ENCODE measurements at places on chromosomes 2 and 18.

GRCh38 chr2:9169349-9170107 lies 37.1 kb upstream of the ASAP2 start:
- no peak for DNase-seq

DNA sequence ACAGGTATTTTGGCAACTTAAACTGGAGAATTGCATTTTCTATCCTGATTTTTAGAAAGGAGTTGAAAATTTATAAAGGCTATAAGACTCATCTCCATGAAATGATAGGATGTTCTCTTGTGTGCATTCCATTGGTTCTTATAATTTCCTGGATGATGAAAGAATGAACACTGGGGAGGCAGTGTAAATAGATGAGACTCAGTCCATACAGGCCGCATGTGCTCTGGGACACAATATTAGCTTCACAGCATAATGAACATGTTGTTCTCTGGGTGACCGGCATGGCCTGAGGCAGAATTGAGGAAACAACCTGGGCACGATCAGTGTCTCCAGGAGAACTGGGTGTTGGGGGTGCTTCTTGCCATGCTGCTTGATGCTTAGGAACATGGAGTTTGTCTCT lies 38.8 kb downstream of the AOX1 start:
- DNase-seq, result peak; percentile 63

DNA sequence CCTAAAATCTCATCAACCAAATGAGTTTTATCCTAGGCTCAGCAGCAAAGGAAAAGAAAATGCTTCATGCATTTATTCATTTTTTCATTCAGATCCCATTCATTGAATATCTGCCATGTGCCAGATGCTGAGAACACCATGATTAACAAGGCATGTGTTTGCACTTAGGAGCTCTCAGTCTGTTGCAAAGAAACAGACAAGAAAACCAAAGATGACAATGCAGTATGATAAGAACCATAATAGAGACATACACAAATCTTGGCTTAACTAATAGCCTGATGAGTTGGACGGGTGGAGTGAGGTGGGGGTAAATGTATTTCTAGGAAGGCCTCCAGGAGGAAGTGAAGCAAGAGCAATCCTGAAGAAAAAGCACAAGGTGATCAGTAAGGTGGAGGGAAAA lies 177.8 kb upstream of the SCN7A start:
- no peak for DNase-seq

GRCh38 chr2:204184226-204184625 lies 247.7 kb downstream of the ICOS start:
- no peak for DNase-seq

DNA sequence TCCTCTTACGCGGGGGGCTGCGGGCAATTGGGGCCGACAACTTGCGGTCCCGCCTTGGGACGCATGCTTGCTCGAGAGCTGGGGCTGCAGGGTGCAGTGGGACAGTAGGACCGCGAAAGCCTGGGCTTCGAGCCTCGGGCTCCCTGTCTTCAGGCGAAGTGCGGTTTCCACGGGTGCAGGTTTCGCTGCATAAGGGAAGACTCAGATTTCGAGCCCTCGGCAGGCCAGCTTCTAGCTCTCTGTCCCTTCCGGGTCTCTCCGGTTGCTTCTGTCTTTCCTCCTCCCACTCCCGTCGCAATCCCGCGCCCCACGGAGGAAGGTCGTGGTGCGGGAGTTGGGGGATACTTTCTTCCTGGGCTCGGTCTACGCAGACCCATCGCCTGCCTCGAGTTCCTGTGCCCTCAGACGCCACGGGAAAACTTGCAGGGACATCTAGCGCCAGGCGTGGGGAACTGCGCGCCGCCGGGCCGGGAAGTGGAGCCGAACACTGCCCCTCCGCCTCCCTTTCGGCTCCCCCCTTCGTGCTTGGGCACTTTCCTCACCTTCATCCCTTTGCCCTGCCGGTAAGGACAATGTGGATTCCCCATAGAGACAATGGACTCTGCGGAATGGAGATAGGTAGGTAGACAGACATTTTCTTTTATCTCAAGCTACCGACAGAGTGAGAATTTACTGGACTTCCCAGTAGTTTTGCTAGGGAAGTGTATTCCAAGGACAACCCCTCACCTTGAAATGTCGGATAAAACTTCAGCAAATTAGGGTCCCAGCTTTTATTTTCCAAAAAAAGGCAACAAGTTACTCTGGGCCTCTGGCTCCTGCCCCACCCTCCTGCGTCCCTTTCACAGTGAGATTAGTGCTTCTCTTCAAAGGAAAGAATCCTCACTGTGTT lies 4.2 kb upstream of the HOXD13 start:
- DNase-seq, result no peak

DNA sequence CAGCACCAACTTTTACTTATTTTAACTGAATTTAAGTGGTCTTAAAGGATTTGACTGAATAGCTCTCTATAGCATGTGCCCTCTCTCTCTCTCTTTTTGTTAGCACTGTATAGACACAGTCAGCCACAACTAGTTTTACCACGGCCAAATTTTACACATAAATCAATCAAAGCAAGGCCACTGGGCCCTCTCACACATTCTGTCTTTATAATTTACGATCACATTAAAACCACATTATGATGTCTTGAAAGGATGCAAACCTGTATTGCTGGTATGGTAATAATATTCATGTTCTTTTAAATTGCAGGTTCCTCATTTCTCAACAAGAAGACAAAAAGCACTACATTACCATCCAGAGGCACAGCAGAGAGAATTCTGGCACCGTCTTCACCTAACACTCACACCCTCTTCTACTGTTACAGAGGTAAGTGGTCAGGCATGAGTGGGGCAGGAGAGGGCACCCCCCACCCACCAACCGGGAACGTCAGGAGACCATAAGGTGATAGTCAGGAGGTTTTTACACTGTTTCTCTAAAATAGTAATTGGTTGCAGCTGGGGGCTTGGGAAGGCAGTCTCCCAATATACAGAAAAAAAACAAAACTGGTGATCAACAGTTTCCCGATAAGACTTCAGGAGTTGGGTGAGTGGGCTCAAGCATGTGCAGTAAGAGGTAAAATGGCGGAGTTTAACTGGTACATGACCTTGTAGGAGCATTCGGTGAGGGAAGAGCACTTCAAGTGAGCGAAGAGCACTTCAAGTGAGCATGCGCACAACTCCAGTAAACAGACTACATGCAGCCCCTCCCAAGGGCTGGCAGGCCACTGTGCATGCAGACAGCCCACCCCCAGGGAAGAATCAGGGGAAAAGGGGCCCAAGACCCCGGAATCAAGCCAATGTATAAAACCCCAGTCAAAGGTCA lies 296.7 kb downstream of the PIEZO2 start:
- no peak for DNase-seq

- DNase-seq, result no peak
Observed at GRCh38 chr2:200336980-200337615, 30.6 kb downstream of the SPATS2L start.

GRCh38 chr18:53682796-53683195 lies 541.7 kb downstream of the MBD2 start:
- no peak for DNase-seq

DNA sequence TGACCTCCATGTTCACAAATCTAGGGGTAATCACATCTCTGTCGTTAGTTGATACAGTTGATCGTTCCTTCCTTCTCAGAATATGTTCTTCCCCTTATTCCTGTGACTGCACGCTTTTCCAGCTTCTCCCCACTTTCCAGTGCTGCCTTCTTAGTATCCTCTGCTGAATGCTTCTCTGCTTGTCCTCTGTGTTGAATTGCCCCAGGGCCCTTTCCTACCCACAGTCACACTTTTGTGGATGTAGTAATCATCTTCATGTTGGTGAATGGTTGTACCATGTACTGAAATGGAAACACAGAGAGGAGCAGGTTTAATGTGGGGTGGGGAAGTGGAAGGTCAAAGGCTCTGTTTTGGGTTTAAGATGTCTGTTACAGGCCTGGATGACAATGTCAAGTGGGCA lies 47.2 kb downstream of the EML6 start:
- DNase-seq, result no peak

DNA sequence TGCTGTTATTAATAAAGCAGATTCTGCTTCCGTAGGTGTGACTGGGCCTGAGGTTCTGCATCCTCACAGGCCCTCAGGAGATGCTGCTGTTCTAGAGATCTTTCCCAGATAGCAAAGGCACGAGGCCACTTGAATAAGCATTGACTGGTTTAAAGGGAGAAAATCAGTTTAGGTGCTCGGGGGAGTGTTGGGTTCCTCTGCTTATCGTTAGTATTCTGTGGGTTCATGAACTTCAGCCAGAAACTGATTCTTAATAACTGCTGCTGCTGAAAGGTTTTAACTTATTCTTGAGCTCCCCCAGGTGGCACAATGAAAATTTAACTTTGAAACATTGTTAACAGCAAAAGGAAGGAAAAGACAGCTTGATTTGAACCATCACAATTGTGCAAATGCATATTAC lies 56.9 kb downstream of the ITGA6 start:
- no peak for DNase-seq

GRCh38 chr2:47221039-47221438 lies 65.9 kb upstream of the STPG4 start:
- no peak for DNase-seq

GRCh38 chr2:69733342-69734034 lies 8.4 kb upstream of the ANXA4 start:
- no peak for DNase-seq

DNA sequence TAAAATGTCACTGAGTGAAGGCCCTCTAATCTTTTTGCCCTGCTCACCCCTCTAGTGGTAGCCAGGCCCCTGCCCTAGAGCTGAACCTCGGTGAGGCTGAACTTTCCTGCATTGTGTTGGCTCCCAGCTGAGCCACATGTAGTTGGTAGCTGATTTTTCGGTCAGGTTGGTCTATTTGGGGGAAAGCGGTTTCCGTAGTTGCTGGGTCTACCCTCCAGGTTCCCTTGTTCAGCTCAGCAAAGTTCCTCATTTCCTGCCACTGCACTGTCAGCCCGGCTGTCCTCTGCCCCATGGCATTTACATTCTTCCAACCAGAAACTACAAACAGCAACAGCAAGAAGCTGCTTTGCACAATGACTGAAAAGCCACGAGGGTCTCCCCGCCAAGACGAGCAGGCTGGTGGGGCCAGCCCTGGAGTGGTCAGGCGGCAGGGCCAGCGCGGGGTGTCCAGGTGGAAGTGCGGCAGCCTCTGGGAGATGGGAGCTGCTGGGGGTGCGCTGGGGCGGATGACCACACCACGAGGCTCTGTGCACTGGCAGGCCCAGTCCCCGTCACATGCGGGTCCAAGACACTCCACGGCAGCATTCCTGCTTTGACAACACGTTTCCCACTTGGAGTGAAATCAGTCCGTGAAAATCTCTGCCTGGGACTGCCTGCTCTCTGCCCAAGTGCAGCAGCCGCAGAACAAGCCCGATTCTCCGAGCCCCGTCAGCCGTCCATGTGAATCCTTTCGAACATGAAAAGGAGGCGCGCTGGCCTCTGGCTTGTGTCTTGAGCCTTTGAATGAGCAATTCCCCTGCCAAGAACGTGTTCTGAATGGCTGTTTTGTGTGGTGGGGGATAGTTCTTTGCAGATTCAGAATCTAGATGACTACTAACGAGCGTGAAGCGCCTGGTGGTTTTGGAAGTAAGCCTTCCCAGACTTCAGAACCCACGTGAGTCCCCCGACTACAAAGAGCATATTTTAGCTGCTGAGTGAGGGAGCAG lies 159.4 kb downstream of the ASB1 start:
- no peak for DNase-seq

- no peak for DNase-seq
Observed at GRCh38 chr2:238142382-238143205, 4.1 kb downstream of the KLHL30 start.

GRCh38 chr18:46406539-46406932 lies 250.5 kb downstream of the LOXHD1 start:
- no peak for DNase-seq

GRCh38 chr2:25618676-25619075 lies 54.7 kb downstream of the DTNB start:
- peak; percentile 19 for DNase-seq

GRCh38 chr2:120421830-120422175 lies 75.9 kb downstream of the INHBB start:
- DNase-seq, result no peak

- peak; percentile 46 for DNase-seq
Observed at GRCh38 chr2:38528008-38528442, 74.7 kb downstream of the HNRNPLL start.

- no peak for DNase-seq
Observed at GRCh38 chr18:2569338-2570207, 1.7 kb downstream of the METTL4 start.

DNA sequence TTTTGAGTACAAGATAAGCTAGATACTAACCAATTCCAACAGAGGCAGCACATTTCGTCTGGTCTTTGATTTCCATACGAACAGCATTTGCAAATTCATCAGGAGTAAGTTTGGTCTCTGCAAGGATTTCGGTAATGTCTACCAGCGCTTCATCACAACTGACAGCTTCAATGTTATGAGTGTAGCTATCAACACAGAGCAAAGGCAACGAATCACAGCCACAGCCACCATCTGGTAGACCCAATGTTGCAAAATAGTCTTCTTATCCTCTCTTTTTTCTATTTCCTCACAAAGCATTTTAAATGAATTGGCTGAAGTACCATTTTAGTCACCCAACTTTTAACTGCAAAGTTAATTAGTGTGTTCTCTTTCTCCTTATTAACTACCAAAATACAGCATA lies 68.3 kb downstream of the REV1 start:
- peak; percentile 57 for DNase-seq

GRCh38 chr2:229715895-229716507 lies 1.6 kb upstream of the DNER start:
- DNase-seq, result no peak

GRCh38 chr2:101821059-101821805 lies 123.7 kb downstream of the MAP4K4 start:
- no peak for DNase-seq

- DNase-seq, result peak; percentile 86
Observed at GRCh38 chr2:42342061-42342794, 18.8 kb downstream of the COX7A2L start.

- DNase-seq, result peak; percentile 96
Observed at GRCh38 chr18:25737710-25738311, 352.6 kb downstream of the SS18 start.

DNA sequence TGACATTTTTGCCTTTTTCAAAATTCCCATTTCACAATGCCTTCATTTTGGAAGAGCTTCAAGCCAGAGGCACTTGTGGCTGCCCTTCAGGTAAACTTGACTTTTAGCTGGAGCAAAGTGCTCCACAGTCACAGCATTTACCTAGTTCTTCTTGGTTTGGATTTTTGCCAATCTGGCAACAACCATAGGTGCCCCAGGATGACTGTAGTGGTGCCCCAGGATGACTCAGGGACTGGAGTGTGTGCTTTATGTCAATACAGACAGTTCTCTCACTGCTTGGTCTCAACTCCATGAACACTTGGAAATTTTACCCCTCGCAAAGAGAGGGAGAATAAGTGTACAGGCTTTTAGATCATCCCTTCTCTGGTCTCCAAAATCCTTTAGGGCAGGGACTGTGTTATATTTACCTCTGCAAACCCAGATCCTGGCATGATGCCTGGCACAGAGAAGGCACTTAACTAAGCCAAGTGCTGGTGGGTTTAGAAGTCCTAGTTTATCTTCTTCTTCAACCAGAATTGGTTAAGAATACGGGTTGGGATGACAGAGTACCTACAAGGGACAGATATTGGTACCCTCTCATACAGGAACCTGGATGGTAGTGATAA lies 15.3 kb upstream of the PTPN4 start:
- no peak for DNase-seq

- no peak for DNase-seq
Observed at GRCh38 chr2:27099334-27099955, 12.9 kb downstream of the KHK start.
